ENCODE measurements at places on chromosomes 7 and 10.

- H3K4me1 ChIP-seq: no peaks in the 10 kb centered on the region
- DNase-seq: no peak
- H3K27me3 ChIP-seq: no peaks in the 10 kb centered on the region
- no peak overlapping the region for H3K27ac ChIP-seq
- H3K36me3 ChIP-seq: no peaks in the 10 kb centered on the region
These were observed 54.6 kb upstream of the NRG3 start for GRCh38 chr10:81820418-81820817.

GRCh38 chr10:76881477-76882220 is 756.0 kb downstream of the KCNMA1 start:
- no peak overlapping the region for H3K27ac ChIP-seq
- no peaks in the 10 kb centered on the region for H3K27me3 ChIP-seq
- no peak overlapping the region for H3K4me3 ChIP-seq
- no peaks in the 10 kb centered on the region for H3K4me1 ChIP-seq

GRCh38 chr7:67858931-67859330 is 862.3 kb downstream of the TYW1 start:
- no peak overlapping the region for H3K27ac ChIP-seq
- DNase-seq: no peak
- H3K27me3 ChIP-seq: no peaks in the 10 kb centered on the region

GRCh38 chr10:75456122-75456521 is 24.7 kb downstream of the LRMDA start:
- H3K4me1 ChIP-seq: no peaks in the 10 kb centered on the region
- no peaks in the 10 kb centered on the region for H3K36me3 ChIP-seq
- H3K27me3 ChIP-seq: no peaks in the 10 kb centered on the region
- no peak overlapping the region for H3K27ac ChIP-seq
- no peak for DNase-seq
- H3K4me3 ChIP-seq: no peak overlapping the region

GRCh38 chr7:131183611-131184119 is 144.0 kb upstream of the MKLN1 start:
- no peak for DNase-seq
- H3K4me1 ChIP-seq: no peaks in the 10 kb centered on the region
- H3K27me3 ChIP-seq: no peaks in the 10 kb centered on the region
- H3K36me3 ChIP-seq: no peaks in the 10 kb centered on the region

DNA sequence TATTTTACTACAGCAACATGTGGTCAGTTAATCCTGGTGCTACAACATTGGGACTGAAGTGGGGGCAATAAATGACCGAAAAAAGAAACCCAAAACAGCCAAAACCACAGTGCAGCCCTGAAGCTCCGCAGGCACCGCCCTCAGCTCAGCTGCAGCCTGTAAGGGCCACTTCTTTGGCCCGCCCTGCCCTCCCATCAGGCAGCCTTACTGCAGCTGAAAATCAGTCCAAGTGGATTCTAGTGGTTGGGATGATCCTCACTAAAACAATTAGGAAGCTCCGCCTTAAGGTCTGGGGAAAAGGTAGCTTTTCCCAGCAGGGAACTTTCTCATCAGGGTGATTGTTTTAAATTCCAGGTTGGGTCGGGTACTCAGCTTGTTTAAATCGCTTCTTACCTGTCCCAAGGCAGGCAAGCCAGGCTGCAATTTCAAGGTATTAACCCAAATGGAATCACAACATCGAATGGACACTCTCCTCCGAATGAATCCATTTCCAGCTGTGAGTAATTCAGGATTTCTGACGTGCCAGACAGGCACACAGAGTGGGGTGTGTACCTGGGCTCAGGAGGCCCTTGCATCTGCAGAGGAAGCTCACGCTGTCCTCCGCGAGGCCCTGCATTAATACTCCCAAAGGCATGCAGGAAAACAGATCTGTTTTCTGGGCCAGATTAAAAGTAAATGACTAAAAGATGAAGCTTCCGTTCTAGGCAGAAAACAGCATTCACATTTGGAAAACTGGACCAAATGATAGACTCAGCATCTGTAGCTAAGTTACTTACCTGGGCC is 104.3 kb downstream of the CREB5 start:
- no peak overlapping the region for H3K4me3 ChIP-seq
- H3K27ac ChIP-seq: no peak overlapping the region
- H3K4me1 ChIP-seq: no peaks in the 10 kb centered on the region

DNA sequence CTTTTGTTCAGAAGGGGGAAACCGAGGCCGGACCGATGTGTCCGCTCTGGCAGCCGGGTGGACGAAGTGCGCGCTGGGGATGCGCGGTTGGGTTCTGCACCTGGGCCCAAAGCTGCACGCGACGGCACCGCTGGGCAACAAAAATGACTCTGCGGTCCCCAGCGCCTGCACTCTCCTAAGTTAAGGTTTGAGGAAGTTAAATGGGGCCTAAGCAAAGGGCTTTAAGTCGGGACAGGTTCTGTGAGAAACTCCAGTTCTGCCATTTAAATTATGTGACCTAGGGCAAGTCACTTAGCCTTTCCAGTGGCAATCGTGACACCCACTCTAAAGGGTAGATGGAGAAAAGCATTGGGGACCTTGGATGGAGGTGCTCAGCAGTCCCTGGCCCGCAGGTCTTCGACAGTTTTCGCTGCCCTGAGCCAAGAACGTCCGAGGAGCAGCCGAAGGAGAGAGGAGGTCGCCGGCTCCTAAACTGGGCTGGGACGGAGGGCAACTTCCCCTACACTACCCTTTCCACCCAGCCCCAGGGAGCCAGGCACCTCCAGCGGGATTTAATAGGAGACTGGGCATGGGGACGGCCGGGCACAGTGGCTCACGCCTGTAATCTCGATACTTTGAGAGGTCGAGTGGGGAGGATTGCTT is 534 bp upstream of the ACBD5 start:
- H3K27ac ChIP-seq: peak overlapping the region; percentile 98
- H3K4me3 ChIP-seq: peak overlapping the region; percentile 81
- DNase-seq: peak; percentile 53
- H3K36me3 ChIP-seq: no peaks in the 10 kb centered on the region
- no peaks in the 10 kb centered on the region for H3K4me1 ChIP-seq

GRCh38 chr7:4136501-4137110 is 545.5 kb upstream of the FOXK1 start:
- H3K4me1 ChIP-seq: no peaks in the 10 kb centered on the region
- no peaks in the 10 kb centered on the region for H3K27me3 ChIP-seq
- H3K4me3 ChIP-seq: no peak overlapping the region
- H3K27ac ChIP-seq: no peak overlapping the region

DNA sequence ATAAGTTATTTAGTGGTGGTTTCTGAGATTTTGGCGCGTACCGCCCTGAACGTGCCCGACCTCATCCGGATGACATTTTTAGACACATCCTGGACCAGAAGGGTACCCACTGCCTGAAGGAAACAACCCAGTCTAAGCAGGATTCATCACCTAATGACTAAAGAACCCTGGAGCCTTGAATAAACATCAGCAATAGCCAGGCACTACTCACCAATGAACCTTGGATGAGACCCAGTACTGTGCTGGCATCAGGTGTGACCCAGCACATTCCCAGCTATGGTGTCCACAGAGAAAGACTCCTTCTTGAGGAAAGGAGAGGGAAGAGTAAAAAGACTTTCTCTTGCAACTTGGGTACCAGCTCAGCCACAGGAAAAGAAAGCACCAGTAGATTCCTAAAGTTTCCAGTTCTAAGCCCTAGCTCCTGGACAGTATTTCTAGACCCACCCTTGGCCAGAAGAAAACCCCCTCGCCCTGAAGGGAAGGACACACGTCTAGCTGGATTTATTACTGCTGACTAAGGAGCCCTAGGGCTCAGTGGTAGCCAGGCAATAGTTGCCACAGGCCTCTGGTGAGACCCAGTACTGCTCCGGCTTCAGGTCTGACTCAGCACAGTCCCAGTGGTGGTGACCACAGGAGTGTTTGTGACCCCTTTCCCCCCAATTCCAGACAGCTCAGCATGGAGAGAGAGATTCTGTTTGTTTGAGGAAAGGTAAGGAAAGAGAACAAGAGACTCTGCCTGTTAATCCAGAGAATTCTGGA is 32.5 kb downstream of the ZNF277 start:
- DNase-seq: no peak
- no peaks in the 10 kb centered on the region for H3K36me3 ChIP-seq
- H3K27ac ChIP-seq: no peak overlapping the region
- no peaks in the 10 kb centered on the region for H3K4me1 ChIP-seq
- no peaks in the 10 kb centered on the region for H3K27me3 ChIP-seq

GRCh38 chr7:143256932-143257331 is 6.3 kb upstream of the GSTK1 start:
- no peaks in the 10 kb centered on the region for H3K27me3 ChIP-seq
- H3K4me1 ChIP-seq: no peaks in the 10 kb centered on the region
- no peak overlapping the region for H3K27ac ChIP-seq
- no peaks in the 10 kb centered on the region for H3K36me3 ChIP-seq
- H3K4me3 ChIP-seq: no peak overlapping the region

- no peaks in the 10 kb centered on the region for H3K36me3 ChIP-seq
- H3K27ac ChIP-seq: no peak overlapping the region
- no peak for DNase-seq
- no peaks in the 10 kb centered on the region for H3K4me1 ChIP-seq
These were observed 35.5 kb upstream of the C1GALT1 start for GRCh38 chr7:7146837-7147236.

- no peak overlapping the region for H3K27ac ChIP-seq
- H3K27me3 ChIP-seq: no peaks in the 10 kb centered on the region
- H3K4me1 ChIP-seq: no peaks in the 10 kb centered on the region
- H3K4me3 ChIP-seq: no peak overlapping the region
- no peak for DNase-seq
These were observed 44.2 kb upstream of the KCNIP2 start for GRCh38 chr10:101887775-101888174.

- DNase-seq: no peak
- H3K27ac ChIP-seq: no peak overlapping the region
- H3K36me3 ChIP-seq: no peaks in the 10 kb centered on the region
These were observed 49.8 kb upstream of the SLC35B4 start for GRCh38 chr7:134366481-134366880.

DNA sequence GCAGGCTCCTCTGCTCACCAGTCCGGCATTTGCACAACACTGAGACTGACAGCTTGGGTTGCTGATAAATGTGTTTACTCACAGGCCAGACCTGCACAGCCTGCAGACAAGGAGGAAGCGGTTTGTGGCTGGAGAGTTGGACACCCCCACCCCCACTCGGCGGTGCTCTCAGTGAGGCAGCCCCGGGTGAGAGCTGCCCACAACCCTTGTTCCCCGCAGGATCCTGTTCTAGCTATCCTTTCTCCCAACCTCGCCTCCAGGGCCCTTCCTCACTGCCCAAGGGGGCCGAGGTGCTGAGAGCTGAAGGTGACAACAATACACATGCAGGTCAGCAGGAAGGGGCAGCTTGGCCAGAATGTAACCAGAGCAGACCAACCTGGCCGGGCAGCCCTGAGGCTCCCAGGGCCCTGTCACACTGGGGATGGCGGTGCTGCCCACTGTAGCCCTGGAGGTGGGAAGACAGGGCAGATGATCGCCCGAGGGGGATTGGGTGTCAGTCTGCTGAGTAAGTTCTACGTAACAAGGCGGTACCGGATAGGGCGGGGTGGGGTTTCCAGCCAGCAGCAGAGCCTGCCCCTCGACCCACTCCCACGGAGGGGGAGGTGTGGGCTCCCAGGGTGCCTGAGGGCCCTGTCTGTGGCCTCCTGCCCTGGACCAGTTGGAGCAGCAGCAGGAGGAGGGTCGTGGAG is 2.1 kb upstream of the ADAM8 start:
- H3K4me3 ChIP-seq: no peak overlapping the region
- H3K36me3 ChIP-seq: peaks cover 5% of the 10 kb centered on the region
- no peaks in the 10 kb centered on the region for H3K27me3 ChIP-seq
- H3K4me1 ChIP-seq: peaks cover 9% of the 10 kb centered on the region
- peak overlapping the region; percentile 77 for H3K27ac ChIP-seq
- DNase-seq: no peak

- no peak for DNase-seq
- no peaks in the 10 kb centered on the region for H3K27me3 ChIP-seq
- no peaks in the 10 kb centered on the region for H3K4me1 ChIP-seq
- no peak overlapping the region for H3K4me3 ChIP-seq
These were observed 50.2 kb upstream of the LANCL2 start for GRCh38 chr7:55314967-55315366.

DNA sequence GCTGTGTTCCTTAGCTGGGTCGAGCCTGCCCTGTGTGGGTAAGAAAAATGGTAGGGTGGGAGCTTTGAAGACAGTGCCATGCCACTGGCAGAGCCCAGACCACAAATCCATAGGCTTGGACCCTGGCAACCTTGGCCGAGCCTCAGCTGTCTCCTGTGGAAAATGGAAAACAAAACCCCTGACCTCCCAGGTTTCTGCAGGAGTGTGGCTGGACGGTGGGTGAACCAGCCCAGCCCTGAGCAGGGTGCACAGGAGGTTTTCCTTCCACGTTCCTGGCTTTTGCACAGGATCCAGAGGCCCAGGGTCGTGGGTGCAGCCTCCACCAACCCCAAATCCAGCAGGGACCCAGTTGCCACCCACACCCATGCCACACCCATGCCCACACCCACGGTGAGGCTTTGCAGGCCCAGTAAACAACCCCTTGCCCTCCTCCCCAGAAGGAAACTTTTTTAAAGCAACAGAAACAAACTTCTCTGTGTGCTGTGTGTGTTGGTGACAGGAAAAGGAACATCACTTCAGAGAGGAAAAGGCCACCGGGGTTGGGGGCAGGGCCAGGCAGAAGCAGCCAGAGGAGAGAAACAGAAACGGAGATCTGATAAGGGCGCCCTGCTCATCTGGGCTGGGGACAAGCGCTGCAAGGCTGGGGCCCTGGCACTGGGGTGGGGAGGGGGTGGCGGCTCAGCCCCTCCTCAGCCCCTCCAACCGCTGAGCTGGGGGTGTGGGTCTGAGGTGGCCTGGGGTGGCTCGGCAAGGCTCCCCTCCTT is 20.7 kb upstream of the ZMIZ1 start:
- H3K27ac ChIP-seq: no peak overlapping the region
- DNase-seq: peak; percentile 51
- no peaks in the 10 kb centered on the region for H3K36me3 ChIP-seq
- H3K4me1 ChIP-seq: no peaks in the 10 kb centered on the region

DNA sequence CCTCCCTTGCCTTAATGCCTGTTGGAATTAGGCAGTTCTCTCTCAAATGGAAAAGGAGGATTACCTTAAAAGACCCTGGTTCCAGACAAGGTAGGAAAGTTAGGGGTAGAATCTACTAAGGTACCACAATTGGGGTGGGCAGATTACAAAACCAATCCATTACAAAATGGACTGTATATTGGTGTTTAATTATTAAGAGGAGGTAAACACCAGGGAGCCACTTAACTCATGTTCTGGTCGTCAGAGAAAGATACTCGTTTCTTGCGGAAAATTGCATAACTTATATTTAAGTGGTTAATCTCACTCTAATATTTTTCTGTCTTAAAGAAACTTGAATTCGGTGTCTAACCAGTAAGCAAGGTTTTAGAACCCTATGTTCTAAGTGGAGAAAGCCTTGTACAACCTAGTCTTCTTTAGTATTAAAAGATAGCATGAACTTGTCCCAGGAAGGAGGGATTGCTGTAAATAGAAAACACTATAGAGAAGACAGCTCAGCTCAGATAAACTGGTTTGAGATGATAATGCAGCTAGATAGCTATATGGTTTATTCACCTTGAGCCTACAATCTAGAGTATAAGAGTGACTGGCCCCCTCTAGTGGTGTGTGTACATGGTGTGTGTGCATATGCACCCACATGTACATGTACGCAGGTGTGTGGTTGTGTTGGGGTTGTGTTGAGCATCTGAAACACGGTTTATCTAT is 58.0 kb upstream of the STRIP2 start:
- H3K36me3 ChIP-seq: no peaks in the 10 kb centered on the region
- no peak for DNase-seq
- no peaks in the 10 kb centered on the region for H3K4me1 ChIP-seq
- H3K27ac ChIP-seq: no peak overlapping the region

All from breast epithelium (tissue), 4 donors.